ENCODE measurements at places on chromosomes 5 and 9. TPM values are rescaled to one million over a fixed set of nuclear protein-coding genes. Genes with fewer than 3 reads are reported as not detected.

Gene MOB3B
- 1.4 TPM for total RNA-seq

Gene MRPS27
- total RNA-seq: 92.7 TPM

DNA sequence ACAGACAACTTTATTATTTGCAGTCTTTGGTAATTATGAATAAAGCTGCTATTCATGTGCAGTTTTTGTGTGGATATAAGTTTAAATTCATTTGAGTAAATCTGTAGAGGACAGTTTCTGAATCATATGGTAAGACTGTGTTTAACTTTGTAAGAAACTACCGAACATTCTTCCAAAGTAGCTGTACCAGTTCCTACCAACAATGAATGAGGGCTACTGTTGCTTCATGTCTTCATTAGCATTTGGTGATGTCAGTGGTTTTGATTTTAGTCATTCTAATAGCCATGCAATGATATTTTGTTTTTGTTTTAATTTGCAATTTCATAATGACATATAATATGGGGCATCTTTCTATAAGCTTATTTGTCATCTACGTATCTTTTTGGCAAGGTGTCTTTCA is 501.3 kb upstream of the RORB start:
- no peak for DNase-seq

DNA sequence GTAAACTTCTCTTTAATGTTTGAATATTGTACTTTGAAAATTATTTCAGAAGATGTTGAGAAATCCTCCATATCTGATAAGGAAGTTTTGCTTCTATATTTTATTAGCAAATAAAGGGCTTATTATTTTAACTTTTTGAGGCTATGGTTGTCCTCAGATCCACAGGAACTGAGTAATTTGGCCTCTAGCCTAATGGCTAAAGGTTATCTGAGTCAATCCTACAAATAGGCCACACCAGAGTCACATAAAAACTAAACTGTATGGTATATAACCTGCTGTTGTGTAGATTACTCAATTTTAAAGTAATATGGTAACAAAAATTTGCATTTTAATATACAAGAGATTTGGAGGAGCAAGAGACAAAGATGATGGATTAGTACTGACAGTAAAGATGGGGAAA is 549.2 kb upstream of the GRAMD2B start:
- DNase-seq: no peak

Gene PKD2L2
- not detected for total RNA-seq

GRCh38 chr9:68775003-68775730 is 70.1 kb downstream of the PIP5K1B start:
- peak; percentile 28 for DNase-seq

DNA sequence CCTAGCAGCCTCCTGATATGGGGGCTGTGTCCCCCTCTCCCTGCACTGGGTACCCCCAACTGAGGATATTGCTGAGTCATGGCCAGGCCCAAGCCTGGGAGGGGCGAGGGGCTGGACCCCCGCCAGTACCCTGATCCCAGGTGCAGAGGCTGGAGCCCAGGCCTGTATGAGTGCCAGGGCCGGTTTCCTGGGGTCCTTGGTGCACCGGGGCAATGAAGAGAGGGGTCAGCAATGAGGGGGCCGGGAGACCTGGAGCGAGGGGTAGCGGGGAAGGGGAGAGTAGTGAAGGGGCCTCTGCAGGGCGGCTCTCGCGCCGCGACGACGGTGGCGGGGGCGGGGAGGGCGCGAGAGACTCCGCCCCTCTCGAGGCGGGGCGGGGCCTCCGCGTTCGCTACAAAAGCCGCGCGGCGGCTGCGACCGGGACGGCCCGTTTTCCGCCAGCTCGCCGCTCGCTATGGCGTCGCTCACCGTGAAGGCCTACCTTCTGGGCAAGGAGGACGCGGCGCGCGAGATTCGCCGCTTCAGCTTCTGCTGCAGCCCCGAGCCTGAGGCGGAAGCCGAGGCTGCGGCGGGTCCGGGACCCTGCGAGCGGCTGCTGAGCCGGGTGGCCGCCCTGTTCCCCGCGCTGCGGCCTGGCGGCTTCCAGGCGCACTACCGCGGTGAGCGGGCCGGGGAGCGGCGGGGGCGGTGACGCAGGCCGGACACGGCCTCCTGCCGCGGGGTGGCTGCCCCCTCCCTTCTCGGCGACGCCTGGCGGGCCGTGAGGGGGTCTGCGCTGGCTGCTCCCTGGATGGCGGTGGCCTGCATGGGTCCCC is at the start of gene SQSTM1:
Gene SQSTM1, plus strand, starts transcription at position 423 of the 815 bp plus-strand sequence. Its CDS starts 32 bp downstream, at position 455.
- DNase-seq: no peak

Gene C8G
- total RNA-seq: 0.10 TPM

GRCh38 chr9:137311171-137311985 is 9.3 kb upstream of the NRARP start:
- DNase-seq: peak; percentile 52

- peak; percentile 23 for DNase-seq
Measured at GRCh38 chr9:20760246-20760891, 76.3 kb downstream of the FOCAD start.

Gene SPOCK1
- 224 TPM for total RNA-seq

GRCh38 chr5:17772232-17772631 is 138.0 kb downstream of the TAF11L14 start:
- DNase-seq: no peak

DNA sequence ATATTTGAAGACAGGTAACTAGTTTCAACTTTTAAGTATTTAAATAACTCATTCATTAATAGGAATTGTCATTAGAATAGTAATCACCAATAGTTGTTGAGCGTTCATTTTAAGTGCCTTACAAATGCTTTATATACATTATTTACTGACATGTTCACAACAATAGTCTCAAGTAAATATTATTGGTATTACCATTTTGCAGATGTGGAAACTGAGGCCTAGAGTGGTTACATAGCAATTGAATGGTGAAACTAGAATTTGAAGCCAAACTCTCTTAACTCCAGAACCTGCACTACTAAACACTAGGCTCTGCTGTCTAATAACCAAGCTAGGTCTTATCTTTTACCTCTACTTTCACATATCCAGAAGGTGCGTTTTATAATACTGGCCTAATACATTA is 4.8 kb upstream of the HSPA9 start:
- no peak for DNase-seq

- DNase-seq: no peak
Measured at GRCh38 chr5:134020188-134020587, 15.4 kb upstream of the VDAC1 start.

Measured in renal cortical epithelial cell (primary cell).